Ureter (tissue), 1 donor: ENCODE measurements at places on chromosomes 1 and 21.

GRCh38 chr1:170669107-170669445, 5.1 kb downstream of the PRRX1 start:
- DNase-seq, result no peak

DNA sequence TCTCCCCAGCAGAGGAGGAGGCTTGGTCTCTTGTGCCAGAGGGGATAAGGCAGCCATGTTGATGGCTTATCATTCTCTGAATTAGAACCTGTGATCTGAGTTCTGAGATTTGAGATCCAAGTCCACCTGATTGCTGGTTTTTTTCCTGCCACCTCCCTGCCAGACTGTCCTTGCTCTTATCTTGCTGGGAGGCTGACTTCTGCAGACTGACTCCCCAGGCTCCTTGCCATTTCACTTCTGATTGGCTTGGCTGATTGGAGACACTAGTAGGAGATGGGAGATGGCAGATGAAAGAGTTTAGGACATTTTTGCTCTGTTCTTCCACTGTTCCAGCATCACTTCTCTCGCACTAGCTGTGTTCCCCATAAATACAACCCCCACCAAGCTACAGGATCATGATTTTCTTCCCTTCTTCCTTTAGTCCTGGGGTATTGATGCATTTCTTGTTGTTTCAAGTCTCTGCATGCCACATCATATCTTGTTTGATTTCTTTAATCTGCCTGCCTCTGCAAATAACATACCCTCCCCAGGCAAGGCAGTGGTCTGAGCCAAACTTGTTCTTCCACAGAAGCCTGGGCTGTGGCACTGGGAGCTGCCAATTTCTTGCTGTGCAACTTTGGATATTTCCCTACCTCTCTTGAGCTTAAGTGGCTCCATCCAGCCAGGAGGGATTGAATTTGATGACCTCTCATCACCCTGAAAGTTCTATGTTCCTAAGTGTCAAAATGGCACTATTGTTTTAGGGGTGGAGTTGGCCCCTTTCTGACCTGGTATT, 963 bp upstream of the CYP4B1 start:
- no peak for DNase-seq

DNA sequence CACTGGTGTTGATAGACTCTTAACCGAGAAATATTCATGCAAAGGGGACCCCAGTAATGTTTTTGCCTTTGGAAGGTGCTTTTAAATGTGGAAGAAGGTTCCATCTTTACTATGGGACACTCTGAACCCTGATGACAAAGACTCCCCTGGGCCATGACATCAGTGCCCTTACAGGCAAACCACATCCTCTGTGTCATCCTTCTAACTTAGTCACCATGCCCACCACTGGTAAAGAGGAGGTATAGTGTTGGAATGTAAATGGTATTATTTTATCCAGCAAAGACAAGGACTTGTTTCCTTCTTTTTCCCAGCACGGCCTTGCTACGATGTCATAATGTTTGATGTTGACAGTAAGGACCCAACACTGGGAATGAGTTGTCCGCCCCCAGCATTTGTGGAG, 12.6 kb downstream of the METTL13 start:
- no peak for DNase-seq

DNA sequence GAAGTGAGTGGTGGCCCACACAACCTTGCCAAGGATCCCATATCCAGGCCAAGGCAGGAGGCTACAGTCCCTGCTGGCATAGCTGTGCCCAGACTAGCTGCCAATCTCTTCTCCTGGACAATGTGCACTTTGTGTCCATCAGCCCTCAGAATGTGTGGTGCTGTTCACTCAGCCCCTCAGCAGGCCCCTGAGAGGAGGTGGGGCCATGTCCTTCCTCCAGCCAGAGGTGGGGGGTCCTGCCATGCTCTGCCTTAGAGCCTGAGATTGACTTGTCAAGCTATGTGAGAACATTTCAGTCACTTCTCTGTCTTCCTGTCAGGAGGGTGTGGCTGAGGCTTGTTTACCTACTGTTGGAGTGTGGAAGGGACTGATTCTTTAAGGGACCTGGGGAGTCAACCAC, 1.4 kb downstream of the NCF2 start:
- DNase-seq, result no peak

DNA sequence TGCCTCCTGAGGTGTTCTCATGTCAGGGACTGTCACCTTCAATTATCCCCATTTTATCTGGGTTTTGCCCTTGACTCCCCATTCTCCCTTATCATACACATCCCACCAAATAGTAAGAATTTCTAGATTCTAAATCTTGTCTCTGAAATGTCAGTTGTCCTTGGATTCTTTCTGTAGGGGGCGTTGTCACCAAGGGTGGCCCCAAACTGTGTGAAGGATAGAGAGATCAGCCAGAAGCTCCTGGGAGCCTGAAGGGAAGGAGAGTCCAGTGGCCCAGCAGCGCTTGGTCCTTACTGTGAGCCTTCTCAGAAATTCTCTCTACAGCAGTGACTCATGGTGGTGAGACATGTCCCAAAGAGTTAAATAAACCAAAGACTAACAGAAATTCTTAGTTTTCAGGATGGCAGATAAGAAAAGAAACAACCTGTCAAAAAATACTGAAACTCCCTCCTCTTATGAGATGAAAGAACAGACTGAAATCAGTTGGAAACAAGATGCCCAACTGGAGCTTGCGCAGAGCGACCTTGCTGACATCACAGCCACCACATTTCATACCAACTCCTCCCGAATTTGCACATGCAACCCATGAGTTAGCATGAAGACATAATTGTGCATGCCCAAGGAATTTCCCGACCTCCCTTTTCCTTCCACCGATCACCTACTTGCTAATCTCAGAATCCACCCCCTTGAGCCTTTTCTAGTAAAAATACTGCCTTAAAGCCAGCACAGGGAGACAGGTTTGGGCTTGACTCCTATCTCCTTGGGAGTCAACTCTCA, 109.8 kb downstream of the ELAVL4 start:
- no peak for DNase-seq

DNA sequence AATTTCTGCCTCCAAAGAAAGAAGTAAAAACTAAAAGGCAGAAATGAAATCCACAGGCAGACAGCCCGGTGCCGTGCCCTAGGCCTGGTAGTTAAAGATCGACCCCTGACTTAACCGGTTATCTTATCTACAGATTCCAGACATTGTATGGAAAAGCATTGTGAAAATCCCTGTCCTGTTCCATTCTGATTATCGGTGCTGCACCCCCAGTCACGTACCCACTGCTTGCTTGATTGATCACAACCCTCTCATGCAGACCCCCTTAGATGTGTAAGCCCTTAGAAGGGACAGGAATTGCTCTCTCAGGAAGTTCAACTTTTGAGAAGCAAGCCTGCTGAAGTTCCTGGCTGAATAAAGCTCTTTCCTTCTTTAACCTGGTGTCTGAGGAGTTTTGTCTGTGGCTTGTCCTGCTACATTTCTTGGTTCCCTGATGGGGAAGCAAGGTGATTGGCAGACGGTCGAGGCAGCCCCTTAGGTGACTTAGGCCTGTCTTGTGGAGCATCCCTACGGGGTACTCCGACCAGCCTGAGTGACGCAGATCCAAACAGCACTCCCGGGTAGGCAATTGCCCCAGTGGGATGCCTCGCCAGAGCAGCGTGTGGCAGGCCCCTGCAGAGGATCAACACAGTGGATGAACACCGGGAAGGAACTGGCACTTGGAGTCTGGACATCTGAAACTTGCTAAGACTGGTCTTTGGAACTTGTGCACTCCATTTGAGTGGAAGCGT, 111.2 kb upstream of the PPM1J start:
- no peak for DNase-seq

DNA sequence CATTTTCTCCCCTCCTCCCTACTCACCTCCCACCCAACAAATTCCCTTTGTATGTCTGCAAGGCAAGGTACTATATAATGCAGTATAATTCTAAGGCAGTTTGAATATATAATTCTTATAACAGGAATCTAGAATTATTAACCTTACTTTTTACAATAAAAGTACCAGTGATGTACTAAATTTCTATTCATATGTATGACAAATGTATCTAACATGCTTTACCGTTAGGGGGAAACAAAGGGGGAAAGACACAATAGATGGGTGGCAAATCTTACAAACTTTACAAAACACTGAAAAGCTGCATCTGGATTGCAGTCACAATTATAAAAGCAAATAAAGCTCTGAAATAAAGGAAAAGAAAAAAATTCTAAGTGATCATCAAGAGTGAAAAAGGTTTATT, 2.3 kb downstream of the PIK3R3 start:
- DNase-seq, result no peak

GRCh38 chr1:96962216-96962615, 240.6 kb downstream of the PTBP2 start:
- DNase-seq, result no peak

DNA sequence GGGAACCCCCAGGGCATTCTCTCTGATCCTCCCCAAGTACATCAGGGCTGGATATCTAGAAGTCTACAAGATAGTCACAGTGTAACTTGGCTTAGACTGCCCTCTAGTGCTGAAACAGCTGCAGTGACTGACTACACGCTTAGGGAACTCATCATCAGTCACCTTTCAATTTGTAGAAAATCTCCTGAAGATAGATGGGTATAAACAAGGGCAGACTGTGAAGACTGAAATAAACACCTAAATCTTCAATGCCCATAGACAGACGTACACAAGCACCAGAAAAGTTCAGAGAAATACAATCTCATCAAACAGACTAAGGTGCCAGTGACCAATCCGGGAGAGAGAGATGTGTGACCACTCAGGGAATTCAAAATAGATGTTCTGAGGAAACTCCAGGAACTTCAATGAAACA, 46.6 kb downstream of the PACC1 start:
- DNase-seq, result peak; percentile 54

- no peak for DNase-seq
These were observed 1.0 kb upstream of the TP73 start for GRCh38 chr1:3651026-3651929.

GRCh38 chr1:103337779-103338178, 187.7 kb upstream of the RNPC3 start:
- no peak for DNase-seq

DNA sequence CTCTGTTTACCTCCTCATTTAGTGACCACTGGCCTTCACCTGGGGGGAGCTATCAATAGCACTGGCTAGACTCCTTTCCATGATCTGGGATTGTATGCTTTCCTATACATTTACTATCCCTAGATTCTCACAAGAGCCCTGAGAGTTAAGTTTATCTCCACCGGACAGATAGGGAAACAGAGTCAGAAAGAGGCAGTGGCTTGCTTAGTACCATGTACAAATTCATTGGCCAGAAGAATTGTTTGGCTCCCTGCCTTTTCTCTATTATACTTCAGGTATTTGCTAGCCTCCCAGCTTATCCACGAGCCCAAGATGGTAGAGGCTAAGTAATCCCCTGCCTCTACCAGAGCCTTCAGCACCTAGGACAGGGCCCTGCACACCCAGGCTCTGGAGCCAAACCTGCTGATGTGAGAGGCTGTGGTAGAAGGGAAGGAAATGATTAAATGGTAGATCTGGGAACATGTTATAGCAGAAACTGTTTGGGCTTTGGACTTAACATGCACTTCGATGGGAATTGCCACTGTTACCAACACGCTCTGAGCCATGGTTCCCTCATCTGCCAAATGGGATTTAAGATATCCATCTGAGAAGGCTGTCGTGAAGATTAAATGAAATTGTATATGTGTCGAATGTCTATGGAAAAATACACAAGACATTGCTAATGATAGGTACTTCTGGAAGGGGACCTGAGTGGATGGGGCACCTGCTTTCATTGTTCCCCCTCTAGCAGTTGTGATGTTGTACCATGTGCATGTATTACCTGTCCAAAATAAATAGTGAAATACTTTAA, 3.1 kb upstream of the BLACAT1 start:
- DNase-seq, result no peak

DNA sequence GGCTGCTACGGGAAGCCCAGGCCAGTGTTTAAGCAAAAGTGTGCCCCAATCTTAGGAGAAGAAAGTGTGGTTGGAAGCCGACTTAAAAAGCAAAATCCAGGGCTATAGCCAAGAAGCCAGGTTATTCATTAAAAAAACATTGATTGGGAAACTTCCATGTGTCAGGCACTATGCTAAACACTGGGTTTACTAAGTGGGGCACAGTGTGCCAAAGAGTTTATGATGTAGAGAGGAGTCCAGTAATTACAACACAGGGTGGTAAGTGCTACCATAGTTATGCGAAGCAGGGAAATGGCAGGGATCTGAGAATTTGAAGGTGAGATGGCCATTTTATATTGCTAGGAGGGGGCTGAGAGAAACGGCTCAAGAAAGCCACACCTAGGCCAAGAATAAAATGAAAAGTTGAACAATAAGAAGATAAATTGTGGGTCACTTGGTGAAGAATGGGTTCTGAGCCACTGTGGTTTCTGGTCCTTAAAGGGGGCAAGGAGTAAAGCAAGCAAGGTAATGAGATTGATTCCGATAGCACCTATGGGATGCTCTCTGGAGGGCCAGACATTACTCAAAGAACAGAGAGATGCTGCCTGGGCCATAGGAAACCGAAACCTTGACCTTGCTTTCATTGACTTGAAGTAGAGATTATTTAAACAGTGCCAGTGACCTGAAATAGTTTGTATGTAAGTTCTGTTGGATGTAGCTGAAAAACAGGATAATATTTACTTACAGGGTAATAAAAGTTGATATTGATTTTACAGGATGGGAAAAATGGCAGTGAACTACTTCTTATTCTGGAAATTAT, 177.8 kb downstream of the GIPC2 start:
- no peak for DNase-seq

DNA sequence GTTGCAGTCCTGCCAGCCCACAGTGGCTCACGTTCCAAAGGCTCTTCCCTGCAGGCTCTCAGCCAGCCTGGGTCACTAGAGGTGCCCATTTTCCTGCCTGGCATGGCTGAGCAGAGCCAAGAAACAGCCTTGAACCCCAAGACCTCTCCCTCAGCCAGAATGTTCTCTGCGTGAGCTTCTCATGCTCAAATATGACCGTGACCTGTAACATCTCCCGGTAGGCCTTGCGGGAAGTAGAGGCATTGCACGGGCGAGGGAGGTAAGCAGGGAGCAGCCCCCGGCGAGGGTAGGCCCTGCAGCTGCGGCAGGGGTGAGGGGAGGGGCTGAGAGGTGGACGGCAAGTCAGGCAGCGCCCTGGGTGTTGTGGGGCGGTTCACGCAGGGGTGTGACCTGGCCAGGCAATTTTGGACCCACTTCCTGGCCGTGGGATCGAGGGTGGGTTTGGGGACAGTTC, 20.0 kb downstream of the RRP1 start:
- no peak for DNase-seq
